DMS153 (cell line): ENCODE measurements at places on chromosomes 6 and 20.

DNA sequence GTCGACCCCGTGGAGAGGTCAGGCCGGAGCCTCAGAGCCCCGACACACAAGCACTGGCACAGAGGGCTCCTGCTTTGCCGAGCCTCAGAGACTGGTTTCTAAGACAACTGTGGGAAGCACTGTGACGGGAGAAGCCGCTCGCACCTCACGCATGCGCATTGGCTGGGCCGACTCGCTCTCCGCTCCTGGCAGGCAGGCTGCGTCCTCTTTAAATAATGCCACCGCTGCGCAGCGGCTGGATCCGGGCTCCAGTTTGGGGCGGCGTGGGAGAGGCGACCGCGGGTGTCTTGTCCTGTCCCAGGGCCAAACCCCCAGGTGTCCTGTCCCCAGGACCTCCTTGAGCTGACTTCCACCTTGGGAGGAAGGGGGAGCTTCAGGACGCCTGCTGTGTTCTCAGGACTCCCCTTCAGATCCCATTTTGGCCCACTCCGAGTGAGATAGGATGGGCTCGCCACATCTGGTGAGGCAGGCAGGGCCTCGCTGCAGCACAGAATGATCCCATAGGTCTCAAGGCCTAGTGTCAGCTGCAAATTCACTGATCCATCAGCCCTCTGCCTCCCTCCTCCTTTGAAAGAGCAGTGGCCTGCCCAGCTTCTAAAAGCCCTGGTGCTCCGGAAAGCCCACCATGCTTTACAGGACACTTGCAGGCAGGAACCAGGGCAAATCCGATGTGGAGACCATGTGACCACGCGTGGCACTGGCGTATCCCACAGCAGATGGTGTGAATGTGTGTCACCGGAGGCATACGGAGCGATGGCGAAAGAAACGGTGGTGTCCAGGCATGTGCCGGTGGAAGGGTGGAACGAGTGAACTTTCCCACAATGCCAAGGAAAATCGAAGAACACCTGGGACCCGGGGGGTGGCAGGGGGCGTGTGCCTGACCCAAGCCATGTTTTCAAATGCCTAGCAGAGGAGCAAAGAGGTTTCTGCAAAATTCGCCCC is 169.3 kb upstream of the ZNF337 start:
- DNase-seq, result peak; percentile 42

DNA sequence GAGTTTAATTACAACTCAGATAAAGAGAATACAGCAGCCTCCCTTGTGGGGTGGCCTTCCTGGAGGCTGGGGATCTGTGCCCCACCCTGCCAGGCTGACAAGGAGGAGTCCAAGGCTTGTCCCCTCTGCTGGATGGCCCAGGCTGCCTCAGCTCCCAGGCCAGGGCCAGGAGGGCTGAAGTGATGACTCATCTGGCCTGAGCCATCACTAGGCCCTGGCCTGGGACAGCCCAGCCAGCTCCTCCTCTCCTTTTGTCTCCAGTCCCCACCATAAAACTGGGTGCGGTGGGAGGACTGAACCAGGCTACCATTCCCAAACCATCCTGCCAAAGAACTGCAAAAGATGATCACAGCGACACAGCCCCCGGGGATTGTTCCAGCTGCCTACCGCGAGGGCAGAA is 15.0 kb downstream of the GRM4 start:
- no peak for DNase-seq

DNA sequence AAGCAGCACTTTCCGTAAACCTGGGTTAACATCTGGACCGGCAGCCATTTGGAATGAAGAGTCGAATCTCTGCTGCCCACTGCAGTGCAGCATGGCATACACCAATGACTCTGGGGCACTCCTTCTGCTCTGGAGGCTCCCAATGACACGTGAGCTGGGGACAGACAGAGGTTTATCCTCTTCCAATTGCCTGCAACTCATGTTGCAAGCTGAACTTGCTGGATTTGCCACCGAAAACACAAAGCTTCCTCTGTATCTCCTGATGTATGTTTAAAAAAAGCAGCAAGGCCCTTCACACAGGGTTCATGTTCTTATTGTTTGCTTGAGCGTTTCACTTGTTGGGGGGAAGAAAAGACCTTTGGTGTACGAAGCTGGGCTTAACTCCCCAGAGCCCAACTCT is 10.8 kb downstream of the NCOA5 start:
- DNase-seq, result no peak

GRCh38 chr6:33589392-33589730 is 9.3 kb upstream of the BAK1 start:
- no peak for DNase-seq

DNA sequence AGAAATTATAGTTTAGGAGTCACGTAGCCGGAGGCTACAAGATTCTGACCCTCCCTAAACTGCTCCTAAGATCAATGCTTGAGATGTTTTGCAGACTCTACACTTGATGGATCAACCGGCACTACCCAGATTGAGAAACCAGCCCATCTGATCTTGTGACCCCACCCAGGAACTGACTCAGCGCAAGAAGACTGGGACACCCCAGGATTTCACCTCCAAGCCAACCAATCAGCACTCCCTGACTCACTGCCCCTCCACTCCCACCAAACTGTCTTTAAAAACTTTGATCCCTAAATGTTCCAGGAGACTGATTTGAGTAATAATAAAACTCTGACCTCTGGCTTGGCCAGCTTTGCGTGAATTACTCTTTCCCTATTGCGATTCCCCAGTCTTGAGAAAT is 99.8 kb downstream of the OPRM1 start:
- DNase-seq, result no peak

DNA sequence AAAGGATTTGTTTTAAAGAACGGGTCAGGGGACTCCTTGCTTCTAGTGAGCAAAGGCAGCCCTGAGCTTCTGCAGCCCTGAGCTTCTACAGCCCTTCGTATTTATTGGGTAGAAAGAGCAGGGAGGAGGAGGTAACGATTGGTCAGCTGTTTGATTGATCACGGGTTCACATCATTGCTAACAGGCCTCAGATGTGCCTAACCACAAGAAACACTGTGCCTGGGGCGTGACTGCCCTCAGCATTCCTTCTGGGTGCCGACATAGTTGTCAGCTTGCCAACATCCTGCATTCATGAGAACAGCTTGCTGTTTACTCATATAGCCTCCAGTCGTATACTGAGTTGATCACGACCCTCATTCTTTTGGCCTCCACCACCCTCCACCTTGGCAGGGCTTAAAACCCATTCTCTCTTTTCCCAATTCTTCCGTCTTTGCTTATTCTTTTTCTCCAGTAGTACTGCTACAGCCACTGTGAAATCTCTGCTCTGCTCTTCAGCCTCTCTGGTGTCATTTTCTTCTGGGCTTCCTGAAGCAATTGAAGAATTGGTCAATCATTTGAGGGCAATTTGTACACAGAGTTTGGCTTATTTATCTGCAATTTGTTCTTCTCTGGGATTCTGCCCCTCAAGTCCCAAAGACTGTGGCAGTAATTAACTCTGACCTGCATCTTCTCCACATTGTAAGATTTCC is 25.4 kb upstream of the NOP56 start:
- DNase-seq, result no peak

DNA sequence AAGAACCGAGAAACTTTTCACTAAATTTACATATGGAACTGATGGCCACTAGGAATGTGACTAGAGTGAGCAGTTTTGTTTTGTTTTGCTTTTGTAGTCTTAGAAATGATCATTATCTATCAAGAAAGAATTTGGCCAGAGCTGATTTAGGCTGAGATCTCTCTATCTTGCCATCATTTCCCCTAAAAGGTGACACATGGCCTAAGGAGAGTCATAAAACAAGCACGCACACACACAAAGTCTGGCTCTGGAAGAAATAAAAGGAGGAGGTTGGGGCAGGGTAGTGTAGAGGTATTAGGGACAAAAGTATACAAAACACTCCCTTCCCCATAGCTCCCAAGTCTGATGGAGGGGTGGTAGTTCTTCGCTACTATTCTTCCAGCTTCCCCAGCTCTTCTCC is 56.4 kb downstream of the RIPOR2 start:
- no peak for DNase-seq

- DNase-seq, result no peak
These were observed 5.9 kb upstream of the CDK5RAP1 start for GRCh38 chr20:33407251-33407650.

- no peak for DNase-seq
These were observed 116.5 kb upstream of the CBLN4 start for GRCh38 chr20:56121850-56122249.

- DNase-seq, result no peak
These were observed at the start of gene PKIG for GRCh38 chr20:44582311-44583025. TSS of gene PKIG (plus strand) at chr20:44582579. CDS start at chr20:44614557, 31,978 bp downstream.

DNA sequence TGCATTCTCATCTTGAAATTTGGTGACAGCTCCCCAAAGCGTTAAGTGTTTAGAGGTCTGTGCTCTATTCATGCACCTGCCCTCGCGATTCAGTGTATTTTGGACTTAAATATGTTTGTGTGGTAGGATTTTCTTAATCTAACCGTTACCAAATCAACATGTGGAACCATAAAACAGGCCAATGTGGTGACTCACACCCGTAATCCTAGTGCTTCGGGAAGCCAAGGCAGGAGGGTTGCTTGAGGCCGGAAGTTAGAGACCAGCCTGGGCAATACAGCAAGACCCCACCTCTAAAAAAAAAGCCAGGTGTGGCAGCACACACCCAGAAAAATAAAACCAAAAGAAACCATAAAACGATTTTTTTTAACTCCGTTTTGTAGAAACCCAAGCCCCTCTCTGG is 31.5 kb downstream of the PYGB start:
- no peak for DNase-seq

DNA sequence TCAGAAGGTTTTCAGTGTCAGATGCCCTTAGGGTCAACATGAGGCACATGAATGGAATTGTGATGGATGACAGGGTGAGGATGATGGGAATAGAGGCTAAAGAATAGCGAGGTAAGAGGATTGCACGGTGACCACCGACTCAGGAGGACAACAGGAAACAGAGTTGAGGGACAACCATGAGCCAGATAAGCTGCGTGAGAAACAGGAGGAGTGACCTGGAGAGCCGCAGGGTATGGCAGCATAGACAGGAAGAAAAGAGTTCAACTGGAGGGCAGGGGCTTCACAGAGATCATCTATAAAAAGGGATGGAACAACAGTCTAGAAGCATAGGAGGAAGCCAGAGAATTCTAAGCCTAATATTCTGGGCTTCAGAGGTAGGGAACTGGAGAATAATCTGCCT is 84.7 kb upstream of the ENPP5 start:
- no peak for DNase-seq

- DNase-seq, result peak; percentile 95
These were observed 50.1 kb downstream of the CYP24A1 start for GRCh38 chr20:54123587-54124180.

- DNase-seq, result no peak
These were observed 40.1 kb upstream of the PMEPA1 start for GRCh38 chr20:57749869-57750268.

DNA sequence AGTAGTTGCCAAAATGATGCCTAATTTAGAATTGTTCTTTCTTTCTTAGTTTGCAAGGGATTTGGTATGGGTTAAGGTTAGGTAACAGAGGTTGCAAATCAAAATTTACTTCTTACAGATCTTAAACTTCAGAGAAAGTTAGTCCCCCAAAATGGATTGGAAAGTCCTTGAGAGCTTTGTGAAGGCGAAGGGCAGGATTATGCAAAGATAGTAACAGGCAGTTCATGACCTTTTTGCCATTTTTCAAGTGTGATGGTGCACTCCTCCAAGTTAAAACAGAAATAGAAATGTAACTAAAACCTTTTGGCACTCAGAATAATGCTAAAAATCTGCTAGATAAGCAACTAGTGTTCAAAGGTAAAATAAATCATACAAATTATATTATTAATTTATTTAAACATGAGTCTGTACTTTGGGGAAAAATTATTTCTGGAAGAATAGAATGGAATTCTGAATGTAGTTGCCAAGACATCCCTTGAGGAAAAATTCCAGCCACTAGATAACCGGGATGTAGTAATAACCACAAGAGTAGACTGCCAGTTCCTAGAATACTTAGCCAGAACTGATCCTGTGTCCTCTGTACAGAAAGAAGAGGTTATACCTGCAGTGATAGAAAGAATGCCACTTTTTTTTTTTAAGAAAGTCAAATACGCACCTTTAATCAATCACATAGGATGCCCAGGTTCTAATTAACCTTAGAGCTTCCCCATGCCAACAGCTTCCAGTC is 31.8 kb upstream of the DAAM2 start:
- DNase-seq, result no peak

DNA sequence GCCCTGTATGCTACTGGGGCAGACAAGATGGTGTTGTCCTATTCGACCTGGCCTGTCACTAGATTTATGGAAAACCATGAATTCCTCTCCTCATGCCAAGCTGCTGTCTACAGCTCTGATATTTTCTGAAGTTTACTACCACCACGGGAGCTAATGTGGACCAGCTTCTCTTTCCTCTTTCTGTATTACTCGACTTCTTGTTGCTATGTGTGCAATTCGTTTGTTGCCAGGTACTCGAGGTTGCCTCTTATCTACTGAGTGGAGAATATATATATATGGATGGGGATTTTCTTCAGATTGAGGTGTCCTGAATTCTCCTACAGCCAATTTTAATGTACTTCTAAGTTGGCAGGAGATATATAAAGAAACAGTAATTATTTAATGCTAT is 34.7 kb downstream of the MAN1A1 start:
- DNase-seq, result no peak

DNA sequence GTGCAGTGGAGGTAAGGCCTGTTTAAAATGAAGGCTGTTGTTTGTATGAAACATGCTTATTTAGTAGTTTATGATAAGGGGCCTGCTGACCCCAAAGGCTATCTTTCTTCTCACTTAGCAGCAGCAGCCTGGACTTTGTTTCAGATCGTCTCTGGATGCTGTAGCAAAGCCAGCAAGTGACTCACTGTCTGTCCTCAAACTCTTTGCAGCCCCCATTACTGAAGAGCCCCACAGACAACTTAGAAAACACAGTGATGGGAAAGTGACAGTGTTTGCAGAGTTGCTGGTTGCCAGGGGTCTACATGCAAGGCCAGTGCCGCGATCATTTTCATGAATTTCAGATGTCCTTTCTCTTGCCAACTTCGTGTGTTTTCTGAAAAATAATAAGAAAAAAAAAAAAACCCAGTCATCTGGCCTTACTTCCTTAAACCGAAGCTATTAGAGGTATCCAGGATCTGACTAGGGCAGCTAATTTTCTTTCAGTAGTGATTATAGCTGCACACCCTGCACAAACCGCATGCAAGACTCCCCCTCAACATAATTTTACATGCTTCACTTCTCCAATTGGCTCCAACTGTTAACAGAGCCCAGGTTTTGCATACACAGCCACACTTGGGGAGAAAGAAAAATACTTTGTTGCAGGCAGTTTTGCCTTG is 11.6 kb upstream of the F13A1 start:
- DNase-seq, result no peak

DNA sequence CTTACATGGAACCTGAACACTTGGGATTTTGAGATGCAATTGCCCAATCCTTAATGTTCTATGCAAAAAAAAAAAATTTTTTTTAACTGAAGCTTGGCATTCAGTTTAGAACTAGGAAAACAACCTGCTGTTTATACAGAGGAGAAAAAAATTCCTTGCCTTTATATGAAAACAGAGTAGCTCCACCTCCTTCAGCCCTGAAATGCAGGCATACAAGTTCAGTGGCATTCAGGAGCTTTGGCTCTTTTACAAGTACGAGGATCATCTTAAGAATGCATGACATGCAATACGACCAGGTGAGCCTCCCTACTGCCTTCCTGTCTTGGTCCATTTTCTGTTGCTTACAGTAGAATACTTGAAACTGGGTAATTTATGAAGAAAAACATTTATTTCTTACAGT is 20.4 kb downstream of the PAX1 start:
- DNase-seq, result no peak
